Immature natural killer cell (primary cell): ENCODE measurements at places on chromosomes 7 and 10.

DNA sequence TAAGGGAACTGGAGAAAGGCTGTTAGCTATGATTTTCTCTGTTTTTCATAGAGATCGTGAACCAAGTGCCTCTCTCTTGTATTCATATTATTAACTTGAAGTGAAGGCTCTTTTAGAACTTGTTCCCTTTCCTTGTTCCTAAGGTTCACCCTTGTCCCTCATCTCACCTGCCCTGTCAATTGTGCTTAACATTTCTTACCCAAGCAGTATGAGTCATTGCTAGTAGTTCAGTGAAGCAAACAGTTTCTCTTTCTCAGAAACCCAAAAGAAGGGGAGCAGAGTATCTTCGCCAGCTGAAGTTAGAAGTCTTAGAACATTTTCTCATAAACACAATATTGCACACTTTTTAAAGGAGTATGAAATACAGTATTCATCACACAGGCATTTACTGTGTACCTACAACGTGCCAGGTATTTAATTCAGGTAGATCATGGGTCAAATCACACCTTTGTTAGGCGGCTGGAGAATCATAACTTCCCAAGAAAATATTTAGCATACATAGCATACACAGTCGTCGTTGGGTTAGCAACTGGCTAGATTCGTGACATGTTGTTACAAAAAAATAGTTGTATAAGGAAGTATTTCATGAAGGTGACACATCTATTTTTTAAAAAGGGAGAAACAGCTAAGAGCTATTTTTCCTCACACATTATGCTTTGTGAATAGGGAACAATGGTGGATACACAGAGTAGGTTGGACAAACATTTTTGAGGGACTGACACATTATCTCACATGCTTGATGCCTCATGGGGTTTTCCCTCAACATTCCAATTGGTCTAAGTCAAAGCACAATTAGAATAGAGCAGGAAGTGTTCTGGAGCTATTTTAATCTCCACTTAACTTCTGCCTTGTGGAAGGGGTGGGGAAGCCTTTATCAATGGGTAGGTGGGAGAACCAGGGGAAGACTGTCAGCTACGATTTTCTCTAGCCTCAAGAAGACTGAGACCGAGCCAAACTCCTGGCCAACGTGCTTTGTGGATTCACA is 13.2 kb downstream of the HDAC9 start:
- no peak for DNase-seq

DNA sequence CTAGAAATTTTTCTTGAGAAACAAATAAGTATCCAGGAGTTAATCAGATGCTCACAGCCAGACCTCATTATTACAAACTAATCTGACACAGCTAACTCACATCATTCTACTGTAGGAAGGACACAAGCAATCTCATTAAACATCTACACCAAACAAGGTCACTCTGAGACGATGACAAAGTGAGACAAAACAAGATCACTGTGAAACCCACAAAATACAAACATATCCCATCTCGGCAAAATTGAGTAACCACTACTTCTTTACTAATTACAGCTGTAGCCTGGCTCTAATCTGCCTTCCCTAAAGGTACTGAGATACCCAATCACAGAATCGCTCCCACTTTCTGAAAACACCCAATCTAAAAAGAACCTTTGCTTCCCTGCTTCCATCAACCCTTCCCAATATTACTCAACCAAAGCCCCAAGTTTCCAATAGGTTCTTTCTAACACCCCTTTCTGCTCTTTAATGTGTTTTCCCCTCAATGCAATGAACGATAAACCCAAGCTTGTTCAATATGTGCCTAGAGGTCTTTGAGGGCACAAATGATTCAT is 26.9 kb downstream of the CCDC6 start:
- peak; percentile 28 for DNase-seq

DNA sequence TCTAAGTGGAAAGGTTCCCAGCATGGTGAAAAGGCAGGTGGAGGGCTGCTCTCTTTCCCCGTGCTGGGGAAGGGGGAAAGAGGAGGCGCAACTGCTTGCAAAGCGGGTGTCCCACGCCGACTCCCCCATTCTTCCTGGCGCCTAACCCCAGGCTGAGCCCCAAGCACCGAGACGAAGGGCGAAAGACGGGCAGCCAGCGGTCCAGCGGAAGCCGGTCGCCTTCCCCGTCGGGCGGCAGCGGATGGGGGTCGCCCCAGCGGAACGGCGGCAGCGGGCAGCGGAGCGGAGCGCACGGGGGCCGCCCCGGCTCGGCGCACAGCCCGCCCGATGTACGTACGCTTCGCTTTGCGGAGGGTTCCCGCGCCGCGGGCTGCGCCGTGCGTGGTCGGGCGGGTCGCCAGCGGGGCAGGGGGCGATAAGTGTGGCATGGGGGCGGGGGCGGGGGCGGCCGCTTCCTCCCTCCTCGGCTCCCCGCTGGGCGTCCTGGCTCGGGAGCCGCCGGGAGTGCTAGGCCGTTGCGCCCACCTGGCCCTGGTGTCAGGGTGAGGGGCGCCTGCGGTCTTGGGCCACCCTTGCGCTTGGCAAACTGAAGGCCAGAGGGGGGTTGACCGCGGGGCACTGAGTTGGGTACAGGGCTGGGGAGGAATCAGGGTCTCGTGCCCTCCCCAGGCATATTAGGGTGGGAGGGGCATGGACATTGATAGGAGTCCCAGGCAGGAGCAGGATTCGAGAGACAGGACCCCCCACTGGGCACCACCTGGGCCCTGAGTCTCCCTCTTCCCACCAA is 35.2 kb upstream of the HSPB1 start:
- no peak for DNase-seq

DNA sequence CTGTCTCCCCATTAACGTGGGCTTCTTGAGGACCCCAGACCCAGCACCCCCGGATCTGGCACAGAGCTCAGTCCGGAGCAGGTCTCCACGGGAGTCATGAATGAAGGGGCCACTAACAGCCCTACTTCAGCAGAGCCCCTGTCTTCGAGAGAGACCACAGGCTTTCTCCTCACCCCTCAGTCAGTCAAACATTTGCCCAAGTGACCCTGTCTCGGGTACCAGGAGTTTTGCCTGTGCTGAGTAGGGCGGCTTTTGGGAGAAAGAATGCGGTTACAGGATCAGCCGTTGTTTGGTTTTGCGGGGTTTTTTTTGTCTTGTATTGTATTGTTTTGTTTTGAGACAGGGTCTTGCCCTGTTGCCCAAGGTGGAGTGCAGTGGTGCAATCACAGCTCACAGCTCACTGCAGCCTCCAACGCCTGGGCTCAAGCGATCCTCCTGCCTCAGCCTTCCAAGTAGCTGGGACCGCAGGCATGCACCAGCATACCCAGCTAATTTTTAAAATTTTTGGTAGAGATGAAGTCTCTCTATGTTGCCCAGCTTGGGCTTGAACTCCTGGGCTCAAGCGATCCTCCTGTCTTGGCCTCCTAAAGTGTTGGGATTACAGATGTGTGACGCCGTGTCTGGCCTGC is 16.5 kb downstream of the ADAP1 start:
- DNase-seq: no peak

- DNase-seq: no peak
Measured at GRCh38 chr10:91050371-91051034, 129.6 kb upstream of the ANKRD1 start.

- no peak for DNase-seq
Measured at GRCh38 chr10:62805231-62806099, 945 bp downstream of the ADO start.

DNA sequence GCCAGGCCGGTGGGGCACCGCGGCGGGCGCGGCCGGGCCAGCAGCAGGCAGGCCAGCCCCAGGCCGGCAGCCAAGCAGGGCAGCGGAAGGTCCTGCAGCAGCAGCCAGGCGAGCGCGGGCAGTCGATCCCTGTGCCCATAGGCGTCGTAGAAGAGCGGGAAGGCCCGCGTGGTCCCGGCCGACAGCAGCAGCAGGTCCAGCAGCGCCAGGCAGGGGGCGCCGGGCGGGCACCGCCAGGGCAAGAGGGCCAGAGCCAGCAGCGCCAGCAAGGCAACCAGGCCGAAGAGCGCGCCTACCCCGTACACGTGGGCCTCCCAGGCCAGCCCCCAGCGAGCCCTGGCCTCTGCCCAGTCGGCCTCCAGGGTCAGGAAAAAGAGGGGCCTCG is 8.4 kb upstream of the RBM28 start:
- DNase-seq: peak; percentile 29

GRCh38 chr10:71344154-71344925 is 25.3 kb downstream of the SLC29A3 start:
- DNase-seq: no peak

GRCh38 chr10:112687647-112688046 is 240.6 kb downstream of the VTI1A start:
- no peak for DNase-seq

- DNase-seq: no peak
Measured at GRCh38 chr7:84196084-84196503, 1.5 kb upstream of the SEMA3A start.

GRCh38 chr10:80684259-80684658 is 146.6 kb downstream of the SH2D4B start:
- peak; percentile 25 for DNase-seq

DNA sequence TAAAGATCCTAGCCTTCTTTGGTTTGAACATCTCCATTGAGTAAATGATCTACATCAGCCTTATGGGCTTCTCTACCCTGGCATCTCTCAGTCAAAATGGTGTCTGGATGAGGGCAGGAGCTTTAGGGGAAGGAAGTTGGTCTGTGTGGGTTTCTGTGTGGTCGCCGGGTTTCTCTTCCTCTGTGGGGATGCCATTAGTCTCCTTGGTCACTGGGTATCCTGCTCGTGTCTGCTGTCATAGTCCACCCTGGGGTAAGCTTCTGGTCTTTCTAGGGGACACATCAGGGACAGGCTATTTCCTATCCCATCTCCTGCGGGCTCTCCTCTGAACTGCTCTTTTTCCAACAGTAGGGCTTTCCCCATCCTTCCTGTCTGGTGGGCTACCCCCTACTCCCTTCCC is 150.3 kb upstream of the NPY start:
- peak; percentile 1 for DNase-seq

DNA sequence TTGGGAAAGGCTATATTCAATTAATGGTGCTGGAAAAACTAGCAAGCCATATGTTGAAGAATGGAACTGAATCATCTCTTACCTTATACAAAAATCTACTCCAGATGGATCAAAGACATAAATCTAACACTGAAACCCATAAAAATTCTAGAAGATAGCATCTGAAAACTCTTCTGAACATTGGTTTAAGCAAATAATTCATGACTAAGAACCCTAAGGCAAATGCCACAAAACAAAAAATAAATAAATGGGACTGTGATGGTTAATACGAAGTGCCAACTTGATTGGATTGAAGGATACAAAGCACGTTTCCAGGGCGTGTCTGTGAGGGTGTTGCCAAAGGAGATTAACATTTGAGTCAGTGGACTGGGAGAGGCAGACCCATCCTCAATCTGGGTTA is 1130.0 kb downstream of the DNAJB9 start:
- no peak for DNase-seq
